ENCODE measurements at places on chromosomes 6 and 20.

DNA sequence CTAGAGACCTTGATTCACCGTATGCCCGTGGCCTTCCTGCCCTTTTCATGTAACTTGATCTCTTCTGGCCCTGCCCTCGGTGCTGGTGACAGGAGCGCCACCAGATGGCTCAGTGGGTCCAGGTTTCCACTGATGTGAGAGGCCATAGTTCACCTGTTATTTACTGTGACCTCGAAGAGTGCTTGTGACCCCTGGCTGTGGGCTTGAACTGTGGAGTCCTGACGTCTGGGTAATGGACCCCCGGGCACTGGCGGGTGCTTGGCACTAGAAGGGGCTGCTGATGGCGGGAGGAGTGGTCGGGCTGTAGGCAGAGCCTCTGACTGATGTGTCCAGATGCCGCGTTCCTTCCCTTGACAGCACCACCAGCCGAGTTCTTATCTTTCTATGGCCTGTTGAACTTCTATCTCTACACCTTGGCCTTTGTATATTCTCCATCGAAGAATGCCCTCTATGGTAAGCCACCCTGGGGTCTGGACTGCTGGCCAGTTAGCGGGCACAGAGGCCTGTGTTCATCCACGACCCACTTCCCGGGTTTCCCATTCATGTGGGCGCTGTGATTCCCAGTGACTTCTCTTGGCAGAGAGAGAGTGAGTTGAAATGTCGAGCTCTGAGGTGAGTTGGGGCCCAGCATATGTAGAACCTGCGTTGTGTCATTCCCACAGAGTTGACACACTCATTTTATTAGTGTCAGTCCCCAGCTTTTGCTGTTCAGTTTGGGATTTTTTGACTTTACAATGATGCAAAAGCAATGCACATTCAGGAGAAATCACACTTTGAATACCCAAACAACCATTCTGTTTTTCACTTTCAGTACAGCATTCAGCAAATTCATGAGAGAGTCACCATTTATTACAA is 14.9 kb downstream of the DYNLT1 start:
- no peak for DNase-seq

DNA sequence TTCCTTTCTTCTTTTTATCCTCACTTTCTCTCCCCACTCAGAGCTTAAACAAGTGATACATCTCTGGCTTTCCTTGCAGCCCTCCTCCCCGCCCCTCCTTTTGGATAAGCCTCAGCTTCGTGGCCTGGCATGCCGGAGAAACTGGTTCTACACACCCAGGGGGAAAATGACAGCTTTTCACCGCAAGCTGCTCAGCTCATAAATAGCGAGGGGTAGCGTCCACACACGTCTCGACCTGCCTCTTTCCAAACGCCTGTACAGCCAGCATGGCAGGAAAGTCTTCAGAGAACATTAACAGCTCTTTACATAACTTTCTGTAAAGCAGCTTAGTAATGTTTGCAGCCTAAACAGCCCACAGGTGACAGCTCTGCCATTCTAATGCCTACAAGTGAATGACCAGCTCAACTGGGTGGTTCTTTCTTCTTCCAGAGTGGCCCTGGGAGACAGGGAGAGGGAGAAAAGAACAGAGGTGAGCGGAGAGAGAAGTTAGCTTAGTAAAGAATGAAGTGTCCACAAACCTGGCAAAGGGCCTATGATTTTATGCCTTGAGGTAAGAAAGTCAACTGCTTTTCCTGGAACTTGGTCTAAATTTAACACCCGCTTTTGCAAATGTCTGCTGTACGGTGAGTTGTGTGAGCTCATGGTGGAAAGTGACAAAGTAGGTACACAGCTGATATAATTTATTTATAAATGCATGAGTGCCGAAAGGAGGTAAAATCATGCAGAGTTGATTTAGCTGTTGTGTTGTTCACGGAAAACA is 251.5 kb downstream of the TFAP2A start:
- no peak for DNase-seq

- DNase-seq = no peak
Measured at GRCh38 chr6:28710466-28711191, 184.9 kb downstream of the GPX5 start.

DNA sequence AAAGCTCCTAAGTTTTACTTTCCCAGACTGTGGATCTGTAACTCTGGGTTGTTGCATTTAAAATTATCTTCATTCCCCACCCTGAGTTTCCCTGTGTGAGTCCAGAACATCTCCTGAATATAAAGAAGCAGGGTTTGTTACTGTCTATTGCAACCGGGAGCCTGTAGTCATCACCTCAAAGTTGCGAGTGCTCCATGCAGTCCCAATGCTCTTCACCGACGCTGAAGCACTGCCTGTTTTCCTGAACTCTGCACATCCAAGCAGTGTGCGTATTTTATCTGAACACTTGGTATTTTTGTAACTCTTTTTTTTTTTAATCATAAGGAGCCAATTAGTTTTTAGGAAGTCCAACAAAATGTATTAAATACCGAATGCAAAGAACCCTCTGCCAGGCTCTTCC is 907 bp upstream of the HLA-B start:
- no peak for DNase-seq

DNA sequence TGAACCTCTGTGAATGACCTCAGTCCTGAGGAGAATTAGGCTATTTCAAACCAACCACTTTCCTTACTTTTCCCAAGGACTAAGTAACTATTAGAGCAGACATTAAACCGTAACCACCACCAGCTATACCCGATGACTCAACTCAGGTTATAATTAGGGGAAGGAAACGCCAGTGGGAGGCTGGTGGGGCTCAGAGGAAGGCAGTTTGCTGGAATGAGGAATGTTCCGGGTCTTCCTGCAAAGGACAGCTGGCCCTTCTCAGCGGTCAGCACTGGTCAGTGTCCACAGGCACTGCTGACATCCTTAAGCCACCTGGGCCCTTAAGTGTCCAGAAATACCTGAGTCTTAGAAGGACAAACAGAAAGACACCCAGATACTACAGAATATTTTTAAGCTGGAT is 515.2 kb downstream of the MAFB start:
- DNase-seq = no peak

DNA sequence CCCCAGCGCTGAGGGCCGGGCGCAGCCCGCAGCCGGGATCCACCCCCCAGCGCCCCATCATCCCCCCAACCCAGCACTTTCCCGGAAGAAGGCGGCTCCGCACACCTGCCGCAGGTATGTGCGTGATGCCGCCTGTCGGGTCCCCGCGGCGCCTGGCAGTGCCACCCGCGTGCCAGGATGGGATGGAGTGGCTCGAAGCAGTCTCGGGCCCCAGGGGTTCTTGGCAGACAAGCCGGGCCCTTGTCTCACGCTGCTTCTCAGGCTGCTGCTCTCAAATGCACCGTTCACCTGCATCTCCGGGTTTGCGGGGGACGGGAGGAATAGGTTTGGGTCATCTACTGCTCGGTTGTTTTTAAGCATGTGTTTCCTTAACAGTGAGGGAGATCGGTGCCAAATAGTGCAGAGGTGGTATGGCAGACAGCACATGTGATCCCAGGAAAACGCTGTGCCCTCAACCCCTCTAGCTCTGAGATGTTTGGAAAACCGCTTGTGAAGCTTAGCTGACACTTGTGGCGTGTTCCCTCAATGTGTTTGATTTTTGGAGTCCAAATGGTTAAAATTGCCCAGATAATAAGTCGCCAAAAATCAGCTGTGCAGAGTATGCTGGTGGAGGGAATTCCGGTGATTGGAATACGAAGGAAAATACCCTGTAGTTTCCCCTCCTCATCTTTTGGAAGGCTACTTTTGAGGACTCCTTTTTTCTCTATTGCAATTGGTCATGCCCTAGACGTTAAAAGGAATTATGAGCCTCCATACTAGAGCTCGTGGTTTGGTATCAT is 926 bp downstream of the MYLIP start:
- DNase-seq = no peak

Measured in stimulated activated CD4-positive, alpha-beta T cell treated with anti-CD3 and anti-CD28 coated beads, TNF-alpha, amount 100 ng/mL, for 1 hour (primary cell).